NT2/D1 (cell line): ENCODE measurements at places on chromosomes 13 and 19.
A peak's percentile ranks its signal among the peaks of the same experiment; 100 is the strongest.

DNA sequence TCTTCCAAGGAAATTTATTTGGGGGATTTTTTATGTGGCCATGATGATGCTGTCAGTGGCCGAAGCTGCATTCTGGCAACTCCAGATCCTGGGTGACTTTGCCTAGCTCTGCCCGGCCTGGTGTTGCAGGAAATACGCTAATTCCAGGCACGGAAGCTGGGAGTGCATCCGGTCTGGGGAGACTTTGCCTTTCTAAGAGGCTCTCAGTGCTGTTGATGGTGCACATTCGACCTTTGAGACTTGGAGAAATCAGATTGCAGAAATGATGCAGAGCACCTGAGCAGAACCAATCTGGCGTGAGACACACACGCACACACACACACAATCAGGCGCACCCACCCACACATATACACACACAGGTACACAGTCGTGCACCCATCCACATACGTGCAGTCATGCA lies 5.9 kb upstream of the TMEM255B start:
- no peak for DNase-seq

DNA sequence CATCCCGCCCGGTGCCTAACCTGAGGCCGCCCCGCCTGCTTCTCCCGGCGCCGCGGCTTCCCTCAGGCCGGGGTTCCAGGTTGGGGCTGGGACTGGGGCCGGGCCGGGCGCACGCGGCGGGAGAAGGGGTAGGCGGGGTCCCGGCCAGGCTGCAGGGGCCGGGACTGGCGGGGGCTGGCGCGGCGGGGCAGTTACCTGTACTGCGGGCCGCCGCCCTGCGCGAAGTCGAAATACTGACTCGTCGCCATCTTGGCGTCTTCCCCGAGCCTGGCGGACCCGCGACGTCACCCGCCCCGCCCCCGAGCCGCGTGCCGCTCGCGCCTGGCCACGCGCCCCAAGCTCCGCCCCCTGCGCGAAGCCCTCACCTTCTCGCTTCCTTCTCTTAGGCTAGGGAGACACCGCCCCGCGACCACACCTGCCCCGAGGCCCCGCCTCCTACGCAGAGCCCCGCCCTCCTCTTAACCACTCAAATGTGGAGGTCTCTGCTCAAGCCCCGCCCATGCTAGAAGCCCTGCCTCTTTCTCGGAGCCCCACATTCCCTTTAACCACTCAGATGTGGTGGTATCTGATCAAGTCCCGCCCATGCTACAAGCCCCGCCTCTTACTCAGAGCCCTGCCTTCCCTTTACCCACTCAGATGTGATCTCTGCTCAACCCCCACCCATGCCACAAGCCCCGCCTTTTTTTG lies at the start of gene ZFR2:
Gene ZFR2, minus strand, starts transcription at position 269 of the 687 bp plus-strand sequence. Its CDS starts 21 bp downstream, at position 248.
- peak; percentile 89 for DNase-seq

DNA sequence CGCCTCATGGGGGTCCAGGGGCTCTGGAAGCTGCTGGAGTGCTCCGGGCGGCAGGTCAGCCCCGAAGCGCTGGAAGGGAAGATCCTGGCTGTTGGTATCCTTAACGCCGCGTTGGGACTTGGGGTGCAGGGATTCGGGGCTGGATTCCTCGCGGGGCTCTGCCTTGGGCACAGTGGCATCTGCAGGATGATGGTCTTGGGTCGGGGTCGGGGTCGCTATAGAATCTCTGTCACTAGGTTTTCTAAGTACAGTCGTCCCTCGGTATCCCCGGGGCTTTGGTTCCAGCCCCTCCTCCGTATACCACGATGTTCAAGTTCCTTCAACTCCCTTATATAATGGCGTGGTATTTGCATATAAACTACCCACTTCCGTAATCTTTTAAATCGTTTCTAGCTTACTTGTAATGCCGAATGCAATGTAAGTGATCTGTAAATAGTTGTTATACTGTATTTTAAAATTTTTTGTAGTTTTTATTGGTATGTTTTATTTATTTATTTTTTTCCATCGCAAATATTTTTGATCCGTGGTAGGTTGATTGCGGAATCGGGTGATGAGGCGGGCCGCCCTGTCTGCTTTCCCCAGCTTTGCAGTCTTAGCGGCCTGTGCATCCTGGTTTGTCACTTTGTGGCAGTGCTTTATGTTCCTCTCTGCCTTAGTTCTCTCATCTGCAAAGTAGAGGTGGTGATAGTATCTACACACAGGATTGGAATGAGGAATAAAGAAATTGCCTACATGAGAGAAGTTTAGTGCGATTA lies 606 bp downstream of the ERCC5 start:
- no peak for DNase-seq

DNA sequence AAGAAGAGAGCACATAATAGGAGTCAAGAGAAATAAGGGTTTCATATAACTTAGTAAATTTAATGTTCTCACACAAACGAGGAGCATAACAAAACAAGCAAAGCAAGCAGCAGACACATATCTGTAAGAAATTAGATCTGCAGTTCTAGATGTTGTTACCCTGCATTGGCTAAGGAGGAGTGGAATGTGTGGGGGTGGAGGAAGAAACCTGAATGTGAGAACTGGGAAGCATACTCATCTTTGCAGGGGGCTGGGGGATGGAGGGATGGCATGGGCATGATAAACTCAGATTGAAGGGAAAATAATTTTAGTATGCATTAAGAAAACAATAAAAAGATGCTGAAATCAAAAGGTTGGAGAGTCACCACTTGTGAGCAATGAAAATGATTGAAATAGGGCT lies 255.0 kb downstream of the LIG4 start:
- no peak for DNase-seq

DNA sequence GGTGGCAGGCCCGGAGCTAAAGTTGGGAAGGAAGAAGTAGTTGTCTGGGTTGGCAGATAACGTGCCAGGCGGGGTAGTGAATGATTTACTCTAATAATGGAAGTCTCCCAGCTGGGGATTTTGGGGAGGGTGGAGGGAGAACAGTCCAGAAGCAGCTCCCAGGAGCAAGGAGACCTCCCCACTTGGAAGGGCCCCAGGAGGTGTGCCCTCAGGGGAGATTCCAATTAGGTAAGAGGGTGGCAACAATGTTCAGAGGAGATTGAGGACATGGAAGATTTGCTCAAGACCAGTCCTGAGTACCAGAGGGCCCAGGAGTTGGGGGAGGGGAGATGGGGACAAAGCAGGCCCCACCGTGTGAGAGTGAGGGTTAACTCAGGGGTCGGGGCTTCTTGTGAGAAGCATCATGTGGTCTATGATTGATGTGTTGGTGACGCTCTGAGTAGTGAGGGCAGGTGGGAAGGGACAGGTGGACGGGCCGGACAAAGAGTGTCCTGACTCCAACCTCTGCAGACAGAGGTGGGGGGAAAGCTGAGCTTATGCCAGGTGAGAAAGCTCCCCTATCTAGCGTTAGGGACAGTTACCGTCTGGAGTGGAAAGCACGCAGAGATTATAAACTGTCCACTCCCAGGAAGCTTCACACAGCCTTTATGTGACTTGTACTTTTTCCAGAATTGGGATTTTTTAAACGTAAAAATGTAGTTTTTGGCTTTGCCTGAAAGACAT lies 3.5 kb downstream of the SPINT2 start:
- DNase-seq, result no peak
